Suppressor macrophage treated with lipopolysaccharide for 4 hours (primary cell): ENCODE measurements at places on chromosomes 2 and 18.

DNA sequence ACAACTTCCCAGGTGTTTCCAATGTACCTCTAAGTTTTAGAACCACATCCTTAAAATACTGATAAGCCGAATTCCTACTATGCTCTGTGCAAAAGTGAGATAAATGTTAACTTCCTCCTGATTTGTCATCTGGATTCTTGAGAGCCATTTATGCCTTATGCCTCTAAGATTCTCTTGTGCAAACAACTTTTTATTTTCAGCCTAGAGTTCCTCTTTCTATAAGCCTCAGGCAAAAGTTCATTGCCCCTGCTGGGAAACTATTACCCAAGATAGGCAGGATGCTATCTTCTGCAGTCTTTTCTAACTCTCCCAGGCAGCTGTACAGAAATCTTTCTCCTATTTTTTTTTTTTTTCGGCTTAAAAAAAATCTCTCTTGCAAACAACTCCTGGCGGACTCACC, 216.1 kb downstream of the KCNJ3 start:
- peak; percentile 66 for DNase-seq

DNA sequence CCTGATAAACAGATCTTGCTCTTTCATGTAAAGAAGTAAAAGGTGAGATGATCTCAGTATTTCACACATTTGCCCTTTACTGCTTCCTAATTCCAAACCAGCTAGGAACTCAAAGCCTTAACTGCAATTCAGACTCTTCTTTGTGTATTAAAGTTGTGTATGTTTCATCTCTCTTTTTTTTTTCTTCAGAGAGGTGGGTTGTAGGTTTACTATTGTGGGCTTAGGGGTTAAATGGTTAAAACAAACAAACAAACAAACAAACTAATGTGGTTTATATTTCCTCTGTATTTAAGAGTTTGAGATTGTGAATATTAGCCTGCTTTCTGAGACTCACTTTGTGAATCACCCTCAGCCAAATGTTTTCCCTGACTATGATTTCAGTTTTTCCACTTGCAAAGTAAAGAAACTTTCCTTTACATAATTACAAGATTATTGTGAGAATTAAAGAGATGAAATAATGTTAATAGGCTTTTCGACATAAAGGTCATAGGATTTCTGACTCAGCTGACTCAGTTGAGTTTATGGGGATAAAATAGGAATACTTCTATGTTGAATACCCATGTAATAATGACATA, 2.8 kb downstream of the GULP1 start:
- no peak for DNase-seq

- no peak for DNase-seq
Measured at GRCh38 chr2:148920559-148920958, 45.5 kb downstream of the KIF5C start.

DNA sequence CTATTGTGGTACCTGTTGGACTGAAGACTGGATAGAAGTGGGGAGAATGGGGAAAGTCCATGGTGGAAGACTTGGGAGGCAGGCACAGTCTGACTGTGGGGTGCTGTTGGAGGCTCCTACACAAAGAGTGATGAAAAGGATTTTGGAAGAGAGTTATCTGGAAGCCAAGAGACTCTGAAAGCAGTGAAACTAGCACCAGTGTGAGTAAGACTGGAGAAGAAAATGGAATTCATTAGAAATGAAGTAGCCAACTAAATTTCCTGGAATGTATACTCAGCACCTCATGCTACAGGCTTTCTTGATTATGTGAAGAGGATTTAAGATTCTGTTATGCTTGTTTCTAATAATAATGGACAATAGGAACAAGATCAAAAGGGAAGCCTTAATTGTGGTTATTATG, 27.7 kb downstream of the ELP2 start:
- no peak for DNase-seq

GRCh38 chr2:205762881-205763280, 80.6 kb downstream of the NRP2 start:
- DNase-seq, result no peak
